ENCODE measurements at places on chromosomes 6 and 20. TPM values are rescaled to one million over a fixed set of nuclear protein-coding genes. Genes with fewer than 3 reads are reported as not detected.

Gene SYCP2L
- 1.5 TPM for total RNA-seq

DNA sequence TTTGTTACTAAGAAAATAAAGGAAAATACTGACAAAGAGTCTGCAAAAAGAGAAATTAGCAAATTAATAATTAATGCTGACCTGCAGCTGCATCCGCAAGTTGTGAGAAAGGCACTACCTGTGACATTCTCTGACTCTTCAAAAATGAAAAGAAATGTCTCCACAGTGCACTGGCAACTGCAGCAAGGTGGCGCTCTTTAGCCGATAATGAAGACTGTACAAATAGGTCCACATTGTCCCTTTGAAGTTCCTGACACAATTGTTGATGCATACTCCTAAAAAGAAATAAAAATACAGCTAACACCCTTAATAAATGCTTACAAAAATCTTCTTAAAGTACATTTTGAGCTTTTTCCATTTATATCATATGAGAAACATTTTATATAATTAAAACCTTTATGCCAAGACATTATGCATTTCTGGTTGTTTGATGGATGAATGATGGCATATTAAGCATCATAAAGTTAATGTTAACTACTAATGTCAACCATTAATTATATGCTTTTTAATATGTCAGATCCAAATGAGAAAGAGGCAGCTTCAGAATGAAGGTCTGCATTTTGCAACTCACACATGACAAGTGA lies 96.5 kb downstream of the MMS22L start:
- DNase-seq, result peak; percentile 81

Gene SYNJ2
- 15.4 TPM for total RNA-seq

DNA sequence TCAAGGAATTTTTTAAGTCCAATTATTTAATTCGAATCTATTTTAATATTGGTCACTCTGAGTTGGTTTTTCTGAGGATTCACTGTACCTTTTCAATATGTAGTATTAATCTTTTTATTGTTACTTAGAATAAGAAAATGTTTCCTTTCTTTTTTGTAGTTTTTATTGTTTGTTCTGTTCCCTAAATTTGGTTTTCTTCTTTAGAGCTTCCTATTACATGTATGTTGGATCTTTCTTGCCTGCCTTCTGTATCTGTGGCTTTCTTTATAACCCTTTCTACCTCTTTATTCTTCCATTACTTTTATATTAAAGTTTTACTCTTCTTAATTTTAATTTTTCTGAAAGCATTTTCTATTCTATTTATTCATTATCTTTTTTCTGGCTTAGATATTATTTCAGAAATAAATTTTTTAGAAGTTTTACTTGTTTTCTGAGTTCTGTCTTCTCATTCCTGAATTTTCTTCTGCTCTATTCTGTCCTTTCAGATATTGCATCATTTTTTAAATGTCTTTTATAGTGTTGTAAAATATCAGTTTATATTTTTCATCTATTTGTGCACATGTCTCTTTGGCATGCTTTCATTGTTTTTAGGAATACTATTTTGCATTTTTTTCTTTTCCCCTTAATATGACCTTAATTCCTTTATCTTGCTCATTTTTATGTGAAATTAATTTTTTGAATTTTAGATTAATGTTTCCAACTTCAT lies 33.6 kb upstream of the UST start:
- DNase-seq, result no peak

Gene SPAG4
- not detected for total RNA-seq

- DNase-seq, result peak; percentile 27
These were observed 172.5 kb upstream of the FERMT1 start for GRCh38 chr20:6295127-6295866.

- no peak for DNase-seq
These were observed 38.6 kb upstream of the EPB41L1 start for GRCh38 chr20:36115925-36116324.

- no peak for DNase-seq
These were observed 2.5 kb upstream of the ZC3H12D start for GRCh38 chr6:149487316-149487715.

Data from tongue (tissue), 3 donors.